Neural crest cell (in vitro differentiated cells): ENCODE measurements at places on chromosomes 12 and 14.

GRCh38 chr12:77494296-77494695, 336.4 kb upstream of the NAV3 start:
- DNase-seq, result no peak

DNA sequence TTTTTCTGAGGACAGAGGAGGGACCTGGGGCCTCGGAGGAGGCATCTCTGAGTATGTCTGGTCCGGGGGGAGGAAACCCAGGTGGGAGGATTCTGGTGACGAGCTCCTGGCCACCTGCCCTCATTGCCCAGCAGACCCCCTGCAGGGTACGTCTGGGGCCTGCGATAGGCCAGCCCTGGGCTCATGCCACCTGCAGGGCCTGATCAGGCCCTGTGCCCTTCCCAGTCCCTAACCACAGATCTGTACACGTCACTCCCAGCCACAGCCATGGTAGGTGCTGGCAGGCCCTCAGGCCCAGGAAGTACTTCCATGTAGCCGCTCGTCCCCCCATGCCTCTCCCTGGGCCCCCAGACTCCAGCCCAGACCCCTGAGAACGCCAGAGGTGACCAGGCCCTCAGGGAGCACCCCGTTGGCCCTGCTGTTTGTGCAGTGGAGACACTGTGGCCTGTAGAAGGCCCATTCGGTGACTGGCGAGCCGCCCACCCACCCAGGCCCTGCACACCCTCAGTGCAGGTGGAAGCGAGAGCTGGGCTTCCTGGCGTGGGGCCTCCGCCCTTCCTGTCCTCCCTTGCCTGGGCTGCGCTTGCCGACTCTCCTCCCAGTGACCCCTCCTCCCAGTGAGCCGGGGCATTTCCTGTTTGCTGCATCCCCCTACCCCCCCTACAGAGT, 5.7 kb downstream of the INF2 start:
- DNase-seq, result no peak

DNA sequence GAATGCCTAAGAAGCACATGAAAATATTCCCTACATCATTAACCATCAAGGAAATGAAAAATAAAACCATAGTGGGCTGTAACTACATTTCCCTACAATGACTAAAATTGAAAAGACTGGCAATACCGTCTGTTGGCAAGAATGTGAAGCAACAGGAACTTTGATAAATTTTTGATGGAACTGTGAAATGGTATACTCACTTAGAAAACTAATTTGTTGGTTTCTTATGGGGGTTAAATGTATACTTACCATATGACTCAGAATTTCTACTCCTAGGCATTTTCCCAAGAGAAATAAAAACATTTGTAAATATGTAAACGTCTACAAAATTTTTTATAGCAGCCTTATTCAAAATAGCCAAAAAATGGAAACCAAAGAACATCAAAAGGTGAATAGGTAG, 121.4 kb upstream of the PLEKHA5 start:
- no peak for DNase-seq

GRCh38 chr14:56125772-56126636, 7.8 kb downstream of the PELI2 start:
- no peak for DNase-seq

GRCh38 chr12:19620222-19620621, 180.9 kb downstream of the AEBP2 start:
- no peak for DNase-seq

GRCh38 chr12:106442575-106442974, 85.0 kb downstream of the POLR3B start:
- no peak for DNase-seq

- DNase-seq, result no peak
Observed at GRCh38 chr12:6265038-6265405, 45.5 kb upstream of the PLEKHG6 start.

GRCh38 chr14:101363261-101363555, 198.1 kb upstream of the DIO3 start:
- DNase-seq, result no peak

- DNase-seq, result no peak
Observed at GRCh38 chr12:85784096-85784720, 52.0 kb downstream of the RASSF9 start.

- DNase-seq, result no peak
Observed at GRCh38 chr14:28770061-28770460, 3.5 kb downstream of the FOXG1 start.

GRCh38 chr12:82361461-82361915, 3.2 kb downstream of the METTL25 start:
- no peak for DNase-seq

- no peak for DNase-seq
Observed at GRCh38 chr14:60630129-60630528, 19.1 kb downstream of the SIX1 start.

GRCh38 chr12:63782466-63782865, 2.8 kb downstream of the RXYLT1 start:
- DNase-seq, result no peak

- no peak for DNase-seq
Observed at GRCh38 chr12:92558215-92558773, 144.5 kb upstream of the PLEKHG7 start.

DNA sequence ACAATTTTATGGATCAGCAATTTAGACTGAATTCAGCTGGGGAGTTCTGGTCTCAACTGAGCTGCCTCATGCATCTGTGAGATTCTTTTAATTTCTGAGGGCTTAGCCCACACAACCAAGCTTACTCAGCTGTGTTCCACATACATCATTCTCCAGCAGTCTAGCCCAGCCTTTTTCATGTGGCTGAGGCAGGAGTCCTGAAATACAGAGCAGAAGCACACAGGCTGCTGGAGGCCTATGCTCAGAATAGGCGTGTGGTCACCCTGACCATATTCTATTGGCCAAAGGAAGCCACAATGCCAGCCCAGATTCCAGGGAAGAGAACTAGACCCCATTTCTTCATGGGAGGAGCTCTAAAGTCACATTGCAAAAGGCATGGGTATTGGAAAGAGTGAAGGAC, 72.3 kb upstream of the DHRS4 start:
- no peak for DNase-seq

DNA sequence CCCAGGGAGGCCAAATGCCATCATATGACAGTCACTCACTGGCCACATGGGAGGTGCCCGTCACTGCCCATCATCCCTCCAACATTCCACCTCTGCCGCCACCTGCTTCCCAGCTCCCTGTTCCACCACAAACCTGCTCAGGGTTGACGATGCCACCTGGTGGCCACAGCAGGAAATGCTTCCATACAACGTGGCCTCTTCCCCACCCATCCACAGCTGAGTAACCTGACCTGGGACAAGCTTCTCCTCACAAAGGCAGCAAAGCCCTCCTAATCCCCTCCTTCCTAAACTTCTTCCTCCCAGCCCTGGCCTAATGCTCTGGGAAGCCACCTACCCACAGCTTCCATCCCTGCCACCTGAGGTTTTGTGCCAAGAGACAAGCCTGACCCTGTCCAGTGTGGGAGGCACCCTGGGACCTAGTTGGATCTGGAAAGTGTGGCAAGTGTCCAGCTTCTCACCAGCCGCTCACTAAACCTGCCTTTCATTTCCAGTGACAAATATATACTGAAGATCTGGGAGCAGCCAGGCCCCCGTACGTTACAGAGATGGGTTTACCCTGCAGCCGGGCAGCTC, 4.3 kb downstream of the DEGS2 start:
- DNase-seq, result peak; percentile 34

DNA sequence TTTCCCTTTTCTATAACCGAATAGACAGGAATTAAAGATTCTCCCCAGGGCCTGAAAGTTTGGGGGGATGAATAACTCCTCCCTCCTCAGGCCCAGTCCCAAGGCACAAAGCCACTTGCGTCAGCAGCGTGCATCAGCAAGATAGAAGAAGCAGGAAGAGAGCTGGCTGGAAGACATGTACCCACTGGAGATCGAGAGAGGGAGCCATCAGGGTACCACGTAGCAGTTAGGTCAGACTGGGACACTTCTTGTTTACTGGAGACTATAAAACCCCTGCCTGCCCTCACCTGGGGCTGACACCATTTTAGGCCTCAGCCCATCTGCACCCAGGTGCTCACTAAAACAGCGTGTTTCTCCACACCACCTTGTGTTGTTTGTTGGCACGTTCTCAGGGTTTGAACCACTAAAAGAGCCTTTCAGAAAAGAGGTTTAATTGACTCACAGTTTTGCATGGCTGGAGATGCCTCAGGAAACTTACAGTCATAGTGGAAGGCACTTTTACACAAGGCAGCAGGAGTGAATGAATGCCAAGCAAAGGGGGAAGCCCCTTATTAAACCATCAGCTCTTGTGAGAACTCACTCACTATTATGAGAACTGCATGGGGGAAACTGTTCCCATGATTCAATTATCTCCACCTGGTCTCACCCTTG, 93.2 kb downstream of the TMTC3 start:
- DNase-seq, result no peak

DNA sequence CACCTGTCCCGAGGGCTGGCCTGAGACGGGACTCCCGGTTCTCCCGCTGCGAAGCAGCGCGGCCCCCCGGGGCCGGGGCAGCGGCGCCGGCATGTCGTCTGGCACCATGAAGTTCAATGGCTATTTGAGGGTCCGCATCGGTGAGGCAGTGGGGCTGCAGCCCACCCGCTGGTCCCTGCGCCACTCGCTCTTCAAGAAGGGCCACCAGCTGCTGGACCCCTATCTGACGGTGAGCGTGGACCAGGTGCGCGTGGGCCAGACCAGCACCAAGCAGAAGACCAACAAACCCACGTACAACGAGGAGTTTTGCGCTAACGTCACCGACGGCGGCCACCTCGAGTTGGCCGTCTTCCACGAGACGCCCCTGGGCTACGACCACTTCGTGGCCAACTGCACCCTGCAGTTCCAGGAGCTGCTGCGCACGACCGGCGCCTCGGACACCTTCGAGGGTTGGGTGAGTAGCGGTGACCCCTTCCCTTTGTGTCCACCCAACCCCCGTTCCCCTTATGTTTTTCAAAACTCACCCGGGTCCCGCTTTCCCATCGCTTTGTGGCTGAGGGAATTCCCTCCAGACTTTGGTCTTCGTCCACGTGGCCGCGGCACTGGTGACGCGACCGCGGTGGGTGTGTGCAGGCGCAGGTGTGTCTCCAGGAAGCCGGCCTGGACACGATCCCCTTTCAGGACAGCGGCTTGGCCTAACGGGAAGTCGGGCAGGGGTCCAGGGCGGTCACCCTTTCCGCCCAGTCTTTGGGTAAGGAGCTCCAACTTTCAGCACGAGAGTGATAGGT, 826 bp downstream of the PRKCH start:
- no peak for DNase-seq

DNA sequence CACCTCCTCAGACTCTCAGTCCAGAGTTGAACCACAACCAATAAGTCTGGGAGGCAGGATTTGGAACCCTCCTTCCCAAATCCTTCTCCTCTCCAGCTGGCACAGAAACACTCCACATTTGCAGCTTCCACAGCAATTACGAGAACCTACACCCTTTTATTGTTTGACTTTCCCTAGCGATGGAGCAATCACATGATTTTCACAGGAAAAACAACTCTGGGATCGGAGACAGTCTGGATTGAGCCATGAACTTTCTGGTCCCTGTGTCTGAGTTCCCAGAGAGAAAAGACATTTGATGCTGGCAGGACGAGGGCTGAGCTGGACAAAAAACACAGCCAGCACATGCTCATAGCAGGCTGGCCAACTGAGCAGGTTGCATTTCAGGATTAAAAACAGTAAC, 49.0 kb upstream of the STON2 start:
- DNase-seq, result no peak

DNA sequence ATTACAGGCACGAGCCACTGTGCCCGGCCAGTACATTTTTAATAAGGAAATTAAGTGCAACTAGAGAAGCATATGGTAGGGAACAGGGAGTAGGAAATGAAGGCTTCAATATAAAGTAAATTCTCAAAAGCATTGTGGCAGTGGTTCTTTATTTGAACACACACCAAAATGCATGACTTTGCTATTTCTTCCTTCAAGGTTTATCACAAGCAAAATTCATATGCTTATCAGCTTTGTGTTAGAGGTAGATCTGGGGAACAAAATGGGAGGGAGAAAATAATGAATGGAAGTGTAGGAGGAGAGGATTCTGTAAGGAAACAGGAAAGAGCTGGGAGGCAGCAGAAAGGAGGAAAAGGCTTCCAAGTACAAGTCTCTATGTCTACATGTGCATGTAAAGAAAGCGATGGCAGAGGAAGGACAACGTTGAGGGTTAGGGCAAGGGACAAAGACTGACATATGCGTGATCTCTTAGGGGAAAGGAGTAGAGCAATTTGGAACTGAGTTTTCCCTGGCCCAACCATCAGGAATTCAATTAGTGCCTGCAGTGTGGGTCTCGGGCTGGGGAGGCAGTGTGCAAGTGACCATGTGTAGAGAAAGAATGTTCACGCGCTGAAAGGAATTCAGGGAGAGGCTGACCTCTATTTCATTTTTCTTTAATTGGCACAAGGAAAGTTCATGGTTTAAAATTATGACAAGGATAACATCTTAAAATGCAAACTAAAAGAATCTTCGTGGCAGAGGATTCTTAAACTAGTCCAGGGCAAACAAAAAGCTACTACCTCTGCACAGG, 22.9 kb upstream of the RASSF8 start:
- no peak for DNase-seq

DNA sequence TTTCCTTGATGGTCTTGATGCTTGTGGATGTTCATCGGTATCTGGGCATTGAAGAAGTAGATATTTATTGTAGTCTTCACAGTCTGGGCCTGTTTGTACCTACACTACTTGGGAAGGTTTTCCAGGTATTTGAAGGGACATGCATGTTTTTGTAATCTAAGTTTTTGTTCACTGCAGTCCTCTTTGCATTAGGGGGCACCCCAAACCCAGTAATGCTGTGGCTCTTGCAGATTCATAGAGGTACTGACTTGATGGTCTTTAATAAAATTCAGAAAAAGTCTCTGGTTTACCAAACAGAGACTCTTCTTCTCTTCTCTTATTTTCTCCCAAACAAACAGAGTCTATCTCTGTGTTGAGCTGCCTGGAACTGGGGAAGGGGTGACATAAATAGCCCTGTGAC, 150.9 kb upstream of the SLC16A7 start:
- DNase-seq, result no peak

DNA sequence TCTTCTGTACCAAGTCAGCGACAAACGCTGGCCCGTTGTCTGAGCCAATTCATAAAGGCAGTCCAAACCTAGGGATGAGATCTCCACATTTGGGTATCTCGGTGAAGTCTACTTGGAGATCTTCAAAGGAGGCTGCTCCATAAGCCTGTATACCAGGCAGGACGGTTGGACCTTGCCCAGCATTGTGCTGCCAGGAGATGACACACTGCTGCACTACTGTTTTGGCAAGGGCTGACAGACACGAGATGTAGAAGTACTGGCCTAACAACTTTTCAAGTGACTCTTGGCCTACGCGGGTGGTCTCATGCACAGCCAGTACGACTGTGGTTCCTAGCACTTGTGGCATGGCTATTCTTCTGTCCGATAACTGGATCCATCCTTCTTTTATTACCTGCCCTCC, 135.3 kb downstream of the SLC38A6 start:
- DNase-seq, result no peak

- no peak for DNase-seq
Observed at GRCh38 chr14:85142982-85143381, 387.0 kb upstream of the FLRT2 start.
